ENCODE measurements at places on chromosomes 3 and 15.
A peak's percentile ranks its signal among the peaks of the same experiment; 100 is the strongest.

GRCh38 chr3:185797108-185797881 is 27.5 kb downstream of the IGF2BP2 start:
- no peak for DNase-seq

- DNase-seq = no peak
Measured at GRCh38 chr3:65851827-65852226, 186.9 kb downstream of the MAGI1 start.

DNA sequence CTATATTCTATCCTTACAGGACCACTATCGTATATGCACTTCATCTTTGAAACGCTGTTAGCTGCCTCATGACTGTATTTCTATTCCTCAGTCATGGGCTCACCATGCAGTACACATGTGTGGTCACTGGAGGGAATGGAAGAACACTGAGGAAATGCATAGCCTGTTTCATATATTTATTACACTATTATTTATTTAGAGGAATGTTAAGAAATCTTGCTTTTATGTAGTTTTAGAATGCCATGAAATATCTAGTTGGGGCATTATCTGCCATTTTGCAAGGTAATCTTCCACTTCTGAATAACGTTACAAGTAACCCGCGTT is 155.7 kb downstream of the IGF1R start:
- no peak for DNase-seq

- DNase-seq = no peak
Measured at GRCh38 chr3:107740992-107741896, 218.5 kb downstream of the BBX start.

- DNase-seq = peak; percentile 27
Measured at GRCh38 chr3:50652709-50653108, 22.0 kb upstream of the DOCK3 start.

- no peak for DNase-seq
Measured at GRCh38 chr3:86420990-86421739, 569.8 kb downstream of the VGLL3 start.

DNA sequence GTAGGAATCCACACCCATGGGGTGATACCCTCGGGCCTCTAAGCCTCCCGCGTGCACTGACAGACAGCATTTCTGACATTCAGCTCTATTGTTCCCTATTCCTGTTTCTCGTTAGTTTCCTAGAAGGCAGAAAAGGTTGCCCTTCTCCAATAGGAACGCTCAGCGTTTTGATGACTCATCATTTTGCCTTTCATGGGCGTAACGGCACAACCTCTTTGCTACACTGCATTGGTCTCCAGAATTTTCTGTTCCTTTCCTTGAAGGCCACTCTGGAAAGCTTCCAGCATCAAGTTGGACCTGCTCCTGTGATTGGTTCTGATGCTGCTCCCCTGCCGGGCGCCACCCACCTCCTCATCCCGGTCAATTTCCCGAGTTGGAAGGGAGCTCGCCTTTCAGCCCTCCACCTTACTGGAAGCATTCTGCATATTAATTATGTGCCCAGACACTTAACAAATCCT is 13.0 kb upstream of the TNK2 start:
- no peak for DNase-seq

- no peak for DNase-seq
Measured at GRCh38 chr3:64865839-64866570, 178.2 kb upstream of the ADAMTS9 start.

DNA sequence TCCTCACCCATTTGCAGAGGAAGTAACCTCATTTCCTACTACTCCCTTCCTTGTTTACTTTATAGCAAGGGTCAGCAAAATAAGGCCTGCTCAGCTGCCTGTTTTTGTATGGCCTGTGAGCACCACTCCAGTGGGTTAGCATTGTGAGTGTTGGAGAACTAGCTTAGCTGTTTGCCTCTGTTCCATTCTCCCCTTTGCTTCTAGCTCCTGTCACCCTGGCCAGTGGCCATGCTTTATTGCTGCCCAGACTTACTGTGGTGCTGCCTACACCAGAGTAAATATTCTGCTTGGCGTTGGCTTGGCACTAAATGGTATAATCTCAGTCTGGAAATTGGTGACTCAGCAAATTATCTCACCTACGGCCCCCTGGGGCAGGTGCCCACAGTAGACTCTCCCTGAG is 8.8 kb downstream of the PDCD6IP start:
- no peak for DNase-seq

DNA sequence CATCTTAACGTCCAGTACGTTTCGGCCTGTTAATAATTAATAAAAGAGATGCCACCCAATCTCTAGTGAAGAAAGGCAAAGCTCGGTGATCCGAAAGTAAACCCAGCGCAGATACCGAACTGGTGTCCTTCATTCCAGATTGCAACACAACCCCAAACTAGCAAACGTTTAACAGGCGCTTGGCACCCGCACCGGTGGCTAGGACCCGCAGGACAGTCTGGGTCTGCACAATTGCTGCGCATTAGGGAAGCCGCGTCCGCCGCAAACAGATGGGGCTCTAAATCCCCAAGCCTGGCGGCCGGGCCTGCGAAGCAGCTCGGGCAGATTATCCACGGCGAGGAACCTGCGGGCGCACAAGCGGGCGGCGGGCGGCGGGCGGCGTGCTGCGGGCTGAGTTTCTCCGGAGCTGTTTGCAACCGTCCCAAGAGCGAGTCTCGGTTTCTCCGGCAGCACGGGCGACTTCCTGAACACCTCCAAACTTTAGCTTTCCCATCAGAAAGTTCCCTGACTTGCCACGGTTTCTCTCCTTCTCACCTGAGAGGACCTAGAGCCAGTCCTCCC is 112.1 kb upstream of the ICE2 start:
- peak; percentile 35 for DNase-seq

GRCh38 chr3:12838179-12838965 is 3.0 kb downstream of the RPL32 start:
- no peak for DNase-seq

- DNase-seq = peak; percentile 21
Measured at GRCh38 chr3:138686771-138687221, 78.2 kb downstream of the FAIM start.

DNA sequence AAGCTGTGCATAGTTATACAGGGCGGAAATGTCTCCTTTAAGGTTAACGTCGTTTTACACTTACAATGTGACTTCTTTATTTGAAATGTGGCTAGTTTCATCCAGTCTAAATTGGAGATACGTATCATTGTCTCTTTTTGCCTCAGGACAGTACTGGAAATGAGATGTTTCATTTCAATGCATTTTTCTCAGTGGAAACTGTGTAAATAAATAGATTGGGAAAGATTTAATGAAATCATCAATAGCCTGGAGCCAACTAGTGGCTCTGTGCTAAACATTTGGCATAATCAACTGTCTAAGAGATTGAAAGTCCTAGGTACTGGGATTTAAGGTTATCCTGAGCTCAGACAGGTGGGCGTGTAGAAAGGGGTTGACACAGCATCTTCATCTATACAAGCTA is 691.5 kb upstream of the CCDC54 start:
- DNase-seq = no peak

GRCh38 chr15:63772520-63772919 is 61.2 kb downstream of the HERC1 start:
- no peak for DNase-seq

DNA sequence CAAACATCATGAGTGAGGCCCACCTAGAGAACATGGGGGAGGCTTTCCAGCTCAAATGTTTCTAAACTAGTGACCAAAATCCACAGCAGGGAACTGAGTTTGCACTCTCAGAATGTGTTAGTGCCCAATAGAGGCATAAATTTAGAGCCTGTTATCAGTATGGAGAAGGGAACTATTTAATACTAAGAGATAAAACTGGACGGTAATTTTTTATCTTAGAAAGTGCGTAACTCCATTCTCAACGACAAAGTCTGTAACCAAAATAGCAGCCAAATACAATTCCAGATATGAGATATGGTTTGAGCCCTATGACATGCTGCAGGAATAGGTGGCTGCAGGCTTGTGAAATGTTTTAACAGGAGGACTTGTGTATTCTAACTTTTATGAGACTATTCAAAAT is 3.5 kb downstream of the B3GALNT1 start:
- no peak for DNase-seq

DNA sequence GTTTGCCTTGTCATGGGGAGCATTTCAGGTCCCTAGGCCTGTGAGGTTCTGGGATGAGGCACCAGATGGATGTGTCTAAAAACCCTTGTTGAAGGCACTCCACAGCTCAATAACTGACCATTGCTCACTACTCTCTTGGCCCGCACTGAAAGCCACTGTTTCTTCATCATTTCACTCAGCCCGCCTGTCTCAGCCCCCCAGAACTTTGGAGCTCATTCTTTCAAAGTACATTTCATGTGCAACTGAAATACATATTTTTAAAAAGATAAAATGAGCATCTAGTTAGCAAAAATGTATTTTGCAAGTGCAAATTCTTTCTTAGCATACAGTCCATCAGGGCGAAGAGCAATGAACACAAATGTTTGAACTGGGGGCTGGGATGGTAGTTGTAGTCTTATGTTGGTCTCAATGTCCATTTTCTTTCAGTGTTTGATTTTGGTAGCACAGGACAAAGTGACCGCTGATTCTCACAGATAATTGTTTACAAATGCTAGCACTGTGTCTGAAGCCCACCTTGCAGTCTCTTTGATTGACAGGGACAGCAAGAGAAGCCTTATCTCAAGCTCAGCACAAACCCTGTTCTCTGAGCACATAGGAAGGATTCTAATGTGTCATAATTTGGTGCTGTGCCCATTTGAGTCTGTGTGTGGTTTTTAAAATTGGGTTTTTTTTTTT is 19.6 kb downstream of the HEMK1 start:
- no peak for DNase-seq

DNA sequence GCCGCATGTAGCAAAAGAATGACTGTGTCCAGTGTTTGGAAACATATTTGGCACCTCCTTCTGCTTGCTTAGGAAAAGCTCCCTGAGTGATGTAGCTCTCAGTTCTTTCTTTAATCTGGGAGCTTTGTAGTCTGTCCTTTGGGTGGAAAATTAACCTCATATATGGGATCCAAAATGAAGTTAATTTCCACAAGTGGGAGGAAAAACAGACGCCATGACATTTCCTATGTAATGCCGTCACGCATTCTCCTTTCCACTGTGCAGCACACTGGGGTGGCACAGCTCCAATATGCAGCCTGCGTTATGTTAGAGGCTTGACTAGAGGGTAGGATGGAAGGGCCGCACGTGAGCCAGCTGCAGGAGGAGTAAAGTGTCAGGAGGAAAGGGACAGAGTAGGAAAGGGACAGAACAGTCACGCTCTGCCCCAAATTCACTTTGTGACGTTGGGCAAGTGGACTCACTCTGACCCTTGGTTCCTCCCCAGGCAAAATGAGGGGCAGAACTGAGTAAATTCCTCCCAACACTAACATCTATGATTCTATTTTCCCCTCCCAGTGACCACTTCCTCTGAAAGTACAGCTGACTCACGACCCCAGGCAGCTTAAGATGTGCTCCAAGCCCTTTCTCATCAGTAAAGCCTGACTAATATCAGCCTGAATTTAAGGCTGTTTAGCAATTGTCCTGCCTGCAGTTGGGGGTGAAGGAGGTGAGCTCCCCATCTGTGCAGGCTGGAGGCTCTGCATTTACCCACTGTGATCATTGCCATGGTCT is 176.5 kb upstream of the PFN2 start:
- no peak for DNase-seq

GRCh38 chr3:116246406-116246980 is 198.8 kb downstream of the LSAMP start:
- DNase-seq = no peak

DNA sequence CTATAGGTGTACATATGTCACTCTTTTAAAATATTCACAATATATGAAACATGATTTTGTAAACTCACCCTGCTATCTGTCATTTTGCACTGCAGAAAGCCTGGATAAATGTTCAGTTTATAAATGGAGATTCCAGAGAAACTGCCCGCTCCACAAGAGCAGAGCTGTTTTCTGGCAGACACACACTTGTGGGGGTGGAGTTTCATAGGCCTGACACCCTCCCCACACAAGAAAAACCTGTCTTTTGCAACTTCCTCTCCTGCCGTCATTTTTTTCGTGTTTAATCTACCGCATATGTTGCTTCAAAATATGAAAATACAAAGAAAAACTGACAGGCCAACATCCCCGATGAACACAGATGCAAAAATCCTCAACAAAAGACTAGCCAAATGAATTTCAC is 479.0 kb downstream of the GABRG3 start:
- DNase-seq = no peak

- DNase-seq = no peak
Measured at GRCh38 chr15:29102911-29103823, 166.5 kb downstream of the NSMCE3 start.

GRCh38 chr15:35750051-35750450 is 204.1 kb upstream of the DPH6 start:
- no peak for DNase-seq

GRCh38 chr15:72902245-72902918 is 118.8 kb upstream of the ADPGK start:
- no peak for DNase-seq

DNA sequence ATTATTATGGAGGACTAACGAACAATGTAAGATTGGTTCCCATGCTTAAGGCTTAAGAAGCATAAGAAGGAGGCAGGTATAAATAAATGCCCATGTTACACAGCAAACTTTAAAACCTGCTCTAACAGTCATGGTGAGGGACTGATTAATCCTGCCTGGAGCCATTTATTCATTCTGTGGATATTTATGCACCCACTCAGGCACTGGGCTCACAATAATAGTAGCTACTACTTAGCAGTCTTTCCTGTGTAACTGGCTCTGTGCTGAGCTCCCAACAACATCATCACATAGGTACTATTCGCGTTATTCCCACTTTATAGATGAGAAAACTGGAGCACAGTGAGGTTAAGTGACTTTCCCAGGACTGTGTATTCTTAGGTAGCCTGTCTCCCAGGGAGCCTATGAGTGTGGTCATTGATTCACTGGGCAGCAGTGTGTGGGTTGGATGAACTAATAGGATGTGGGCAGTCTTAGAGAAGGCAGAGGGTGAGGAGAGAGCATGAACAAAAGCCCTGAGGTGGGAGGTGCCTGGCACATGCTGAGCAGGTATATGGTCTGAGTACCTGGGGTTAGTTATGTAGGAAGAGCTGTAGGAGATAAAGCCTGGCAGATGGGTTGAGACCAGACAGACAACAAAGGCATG is 44.1 kb upstream of the UMPS start:
- no peak for DNase-seq

DNA sequence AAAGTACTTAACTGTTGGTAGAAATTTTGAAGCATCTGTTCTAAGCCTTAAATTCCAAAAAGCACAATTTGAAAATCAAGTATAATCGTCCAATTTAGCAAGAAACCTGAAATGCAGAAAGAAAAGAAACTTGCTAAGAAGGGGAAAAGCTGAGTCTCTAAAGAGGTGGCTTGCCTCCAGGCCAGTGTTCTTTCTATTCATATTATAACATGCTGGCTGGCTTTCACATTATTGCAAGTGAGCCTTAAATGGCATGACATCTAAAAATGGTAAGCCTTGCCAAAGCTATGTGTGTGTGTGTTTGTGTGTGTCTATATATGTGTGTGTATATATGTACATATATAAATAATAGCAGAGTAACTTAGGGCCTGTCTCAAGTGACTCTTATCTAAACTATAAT is 89.5 kb downstream of the FGF12 start:
- no peak for DNase-seq

DNA sequence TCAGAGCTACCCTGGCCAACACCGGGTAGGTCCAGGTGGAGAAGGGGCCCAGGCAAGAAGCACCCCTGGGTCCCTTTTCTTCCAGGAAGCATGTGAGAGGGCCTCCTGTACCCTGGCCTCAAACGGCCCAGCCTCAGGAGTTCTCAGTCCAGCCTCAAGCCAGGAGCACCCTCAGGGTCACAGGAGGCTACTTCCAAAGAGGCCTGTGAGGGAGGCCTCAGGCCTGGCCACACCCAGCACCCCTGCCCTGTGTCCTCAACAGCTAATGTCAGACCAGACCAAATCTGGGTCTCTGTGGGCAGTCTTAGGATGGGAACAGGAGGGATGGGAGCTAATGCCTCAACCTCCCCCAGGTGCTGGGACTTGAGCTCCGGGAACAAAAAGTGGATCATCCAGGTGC is 23.5 kb downstream of the PTH1R start:
- no peak for DNase-seq
